ENCODE measurements at places on chromosomes 6 and 20. TPM values are rescaled to one million over a fixed set of nuclear protein-coding genes. Genes with fewer than 3 reads are reported as not detected.

DNA sequence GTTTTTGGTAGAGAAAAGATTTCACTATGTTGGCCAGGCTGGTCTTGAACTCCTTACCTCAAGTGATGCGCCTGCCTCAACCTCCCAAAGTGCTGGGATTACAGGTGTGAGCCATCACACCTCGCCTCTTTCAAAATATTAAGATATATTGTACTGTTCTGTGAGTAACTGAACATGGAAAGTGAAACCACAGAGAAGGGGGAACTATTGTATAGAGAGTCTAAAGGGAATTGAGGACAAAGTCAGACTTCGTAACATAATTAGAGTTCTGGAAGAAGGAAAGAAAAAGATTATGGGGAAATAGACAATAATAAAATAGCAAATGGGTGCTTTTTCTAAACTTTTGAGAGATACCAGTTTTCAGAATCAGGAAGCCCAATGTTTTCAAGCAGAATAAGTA lies 17.4 kb upstream of the AKAP7 start:
- no peaks in the 10 kb centered on the region for H3K36me3 ChIP-seq
- no peak overlapping the region for H3K4me3 ChIP-seq
- H3K27ac ChIP-seq, result no peak overlapping the region
- no peak for DNase-seq
- H3K27me3 ChIP-seq, result no peaks in the 10 kb centered on the region
- no peaks in the 10 kb centered on the region for H3K4me1 ChIP-seq

GRCh38 chr6:32060966-32061655 lies 22.9 kb downstream of the CYP21A2 start:
- H3K4me1 ChIP-seq, result no peaks in the 10 kb centered on the region
- H3K4me3 ChIP-seq, result no peak overlapping the region
- no peaks in the 10 kb centered on the region for H3K36me3 ChIP-seq

Gene F13A1
- not detected for total RNA-seq

DNA sequence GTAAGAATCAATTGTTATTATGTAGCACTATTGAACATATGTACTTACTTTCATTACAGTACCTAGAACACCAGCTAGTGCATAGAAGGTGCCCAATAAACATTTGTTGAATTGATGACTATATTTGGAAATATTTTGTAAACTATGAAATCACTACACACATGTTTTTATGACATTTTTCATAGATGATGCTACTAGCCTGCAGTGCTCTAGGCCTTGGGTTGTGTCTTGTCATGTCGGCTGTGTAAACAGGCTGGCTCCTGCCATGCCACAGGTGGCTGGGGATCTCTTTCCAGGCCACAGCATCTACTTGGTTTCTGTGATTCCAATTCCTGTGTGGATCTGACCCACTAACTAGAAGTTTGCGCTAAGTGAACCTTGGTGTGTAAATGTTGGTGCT lies 43.3 kb upstream of the EDN1 start:
- DNase-seq, result no peak
- H3K36me3 ChIP-seq, result no peaks in the 10 kb centered on the region
- no peak overlapping the region for H3K27ac ChIP-seq
- H3K27me3 ChIP-seq, result peaks cover 3% of the 10 kb centered on the region
- H3K4me1 ChIP-seq, result peaks cover 4% of the 10 kb centered on the region

GRCh38 chr20:717832-718231 lies 42.2 kb upstream of the SCRT2 start:
- no peaks in the 10 kb centered on the region for H3K4me1 ChIP-seq
- DNase-seq, result no peak
- peaks cover 23% of the 10 kb centered on the region for H3K27me3 ChIP-seq
- H3K4me3 ChIP-seq, result no peak overlapping the region

Gene LRP11
- total RNA-seq, result 4.6 TPM

Gene ECI2
- total RNA-seq, result 30.7 TPM

DNA sequence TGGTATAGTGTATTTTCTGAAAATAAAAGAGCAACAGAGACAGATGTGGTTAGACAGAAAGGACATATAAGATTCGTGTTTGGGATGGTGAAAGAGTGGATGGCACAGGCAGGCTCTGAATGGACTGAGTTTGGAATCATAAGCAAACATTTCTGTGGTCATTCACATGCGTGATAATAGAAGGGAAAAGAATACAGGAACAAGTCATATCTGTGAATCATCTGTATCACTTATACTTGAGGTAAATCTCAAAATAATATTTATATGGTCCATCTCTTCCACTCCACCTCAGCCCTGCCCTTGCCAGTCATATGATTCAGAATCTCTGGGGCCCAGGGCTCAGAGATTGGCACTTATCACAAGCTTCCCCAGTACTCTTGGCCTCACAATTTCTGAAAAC lies 535.1 kb downstream of the BCKDHB start:
- no peaks in the 10 kb centered on the region for H3K36me3 ChIP-seq
- H3K27me3 ChIP-seq, result no peaks in the 10 kb centered on the region
- H3K27ac ChIP-seq, result no peak overlapping the region
- H3K4me3 ChIP-seq, result no peak overlapping the region

- H3K27ac ChIP-seq, result no peak overlapping the region
- H3K4me3 ChIP-seq, result no peak overlapping the region
- no peak for DNase-seq
- H3K4me1 ChIP-seq, result no peaks in the 10 kb centered on the region
Measured at GRCh38 chr20:17733767-17734304, 34.1 kb downstream of the BANF2 start.

- H3K4me3 ChIP-seq, result no peak overlapping the region
- H3K36me3 ChIP-seq, result peaks cover 45% of the 10 kb centered on the region
- no peaks in the 10 kb centered on the region for H3K27me3 ChIP-seq
- H3K27ac ChIP-seq, result no peak overlapping the region
- peaks cover 55% of the 10 kb centered on the region for H3K4me1 ChIP-seq
Measured at GRCh38 chr20:430091-430999, 22.2 kb downstream of the RBCK1 start.

Gene RCAN2
- total RNA-seq, result 0.43 TPM

Gene CD24
- total RNA-seq, result not detected

Gene METTL24
- not detected for total RNA-seq

GRCh38 chr6:10425176-10425974 lies 10.5 kb upstream of the TFAP2A start:
- no peak overlapping the region for H3K27ac ChIP-seq
- H3K27me3 ChIP-seq, result peaks cover 81% of the 10 kb centered on the region
- H3K36me3 ChIP-seq, result no peaks in the 10 kb centered on the region
- DNase-seq, result no peak
- no peak overlapping the region for H3K4me3 ChIP-seq

DNA sequence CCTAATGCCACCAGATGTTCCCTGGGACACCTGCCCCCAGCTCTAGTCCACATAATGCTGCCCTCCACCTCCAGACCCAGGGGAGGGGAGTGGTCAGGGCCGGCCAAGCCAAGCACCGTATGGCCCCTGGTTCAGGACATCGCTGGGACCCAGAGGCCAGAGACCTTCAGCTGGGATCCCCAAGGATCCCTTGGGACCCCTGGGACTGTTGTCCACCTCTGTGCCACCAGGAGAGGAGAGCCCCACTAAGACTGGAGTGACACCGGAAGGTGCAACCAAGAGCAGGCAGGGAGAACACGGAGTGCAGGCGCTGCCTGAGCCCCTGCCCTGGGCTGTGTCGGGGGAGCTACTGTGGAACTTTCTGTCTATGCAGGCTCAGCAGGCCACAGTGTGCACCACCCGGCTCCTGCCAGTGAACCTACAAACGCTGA lies 43.6 kb downstream of the CTCFL start:
- H3K36me3 ChIP-seq, result no peaks in the 10 kb centered on the region
- H3K27ac ChIP-seq, result peak overlapping the region; percentile 18
- H3K4me1 ChIP-seq, result peaks cover 25% of the 10 kb centered on the region
- peak; percentile 23 for DNase-seq
- H3K27me3 ChIP-seq, result no peaks in the 10 kb centered on the region

DNA sequence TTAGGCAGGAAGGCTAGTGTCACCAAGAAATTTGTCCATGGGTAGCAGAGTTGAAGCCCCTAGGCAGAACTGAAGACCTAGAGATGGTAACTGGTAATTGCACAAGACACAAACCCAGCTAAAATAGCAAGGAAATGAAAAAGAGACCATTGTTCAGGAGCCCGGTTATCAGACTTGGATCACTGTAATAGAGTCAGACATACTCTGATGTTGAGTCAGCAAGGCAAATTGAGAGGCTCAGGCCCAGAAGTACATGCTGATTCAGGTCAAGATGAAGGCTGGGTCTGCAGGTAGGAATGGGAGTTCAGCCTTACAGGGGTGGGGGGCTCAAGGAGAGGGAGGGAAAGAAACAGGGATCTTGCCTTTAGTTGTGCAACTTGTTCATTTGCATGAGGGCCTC lies 6.5 kb upstream of the TMEM242 start:
- peaks cover 32% of the 10 kb centered on the region for H3K27me3 ChIP-seq
- DNase-seq, result no peak
- H3K4me1 ChIP-seq, result peaks cover 5% of the 10 kb centered on the region
- H3K27ac ChIP-seq, result no peak overlapping the region

DNA sequence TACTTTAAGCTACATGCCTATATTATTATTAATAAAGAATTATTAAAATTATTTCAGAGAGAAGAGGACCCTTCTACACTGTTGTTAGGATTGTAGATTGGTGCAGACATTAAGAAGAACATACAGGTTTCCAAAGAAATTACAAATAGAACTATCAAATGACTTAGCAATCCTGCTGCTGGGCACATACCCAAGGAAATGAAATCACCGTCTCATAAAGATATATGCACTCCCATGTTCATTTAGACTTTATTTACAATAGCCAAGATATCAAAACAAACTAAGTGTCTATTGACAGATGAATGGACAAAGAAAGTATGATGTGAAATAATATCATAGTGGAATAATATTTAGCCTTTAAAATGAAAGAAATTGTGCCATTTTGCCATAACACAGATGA lies 687.7 kb upstream of the POU3F2 start:
- H3K27ac ChIP-seq, result no peak overlapping the region
- H3K27me3 ChIP-seq, result no peaks in the 10 kb centered on the region
- H3K4me1 ChIP-seq, result no peaks in the 10 kb centered on the region
- no peaks in the 10 kb centered on the region for H3K36me3 ChIP-seq
- H3K4me3 ChIP-seq, result no peak overlapping the region
- DNase-seq, result no peak

Gene RNF8
- total RNA-seq, result 18.6 TPM

- peaks cover 72% of the 10 kb centered on the region for H3K27me3 ChIP-seq
- DNase-seq, result no peak
- H3K27ac ChIP-seq, result no peak overlapping the region
- H3K4me3 ChIP-seq, result no peak overlapping the region
- peaks cover 9% of the 10 kb centered on the region for H3K4me1 ChIP-seq
- H3K36me3 ChIP-seq, result no peaks in the 10 kb centered on the region
Measured at GRCh38 chr6:166007349-166008263, 160.0 kb downstream of the TBXT start.

GRCh38 chr20:25269833-25270170 lies 21.9 kb downstream of the PYGB start:
- H3K4me3 ChIP-seq, result no peak overlapping the region
- no peak for DNase-seq
- no peak overlapping the region for H3K27ac ChIP-seq

- no peaks in the 10 kb centered on the region for H3K27me3 ChIP-seq
- H3K4me3 ChIP-seq, result no peak overlapping the region
- no peaks in the 10 kb centered on the region for H3K36me3 ChIP-seq
- peaks cover 13% of the 10 kb centered on the region for H3K4me1 ChIP-seq
Measured at GRCh38 chr6:126302191-126302590, 37.7 kb upstream of the CENPW start.

- H3K27me3 ChIP-seq, result no peaks in the 10 kb centered on the region
- no peak overlapping the region for H3K4me3 ChIP-seq
- no peak for DNase-seq
- H3K27ac ChIP-seq, result no peak overlapping the region
Measured at GRCh38 chr20:62309947-62310756, 7.4 kb downstream of the ADRM1 start.

Gene JPH2
- total RNA-seq, result not detected

Gene ZKSCAN3
- 1.3 TPM for total RNA-seq

Gene RIPOR2
- 116 TPM for total RNA-seq

DNA sequence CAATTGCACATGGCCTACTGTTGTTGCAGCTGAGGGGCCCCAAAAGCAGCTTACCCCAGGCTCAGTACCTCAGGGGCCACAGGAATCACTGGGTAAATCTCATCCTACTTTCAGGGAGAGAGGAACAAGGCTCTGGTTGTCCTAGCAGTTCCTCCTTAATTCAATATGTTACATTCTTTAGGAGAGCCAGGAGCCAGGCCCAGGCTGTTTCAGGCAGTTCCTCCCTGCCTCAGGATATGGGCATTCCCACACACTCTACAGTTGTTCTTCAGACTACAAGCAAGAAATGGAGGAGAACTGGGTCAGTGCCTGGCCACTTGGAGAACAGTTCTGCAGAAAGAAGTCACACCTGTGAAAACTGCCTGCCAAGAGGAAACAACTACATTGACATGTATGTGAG lies 9.6 kb upstream of the BTN3A2 start:
- no peaks in the 10 kb centered on the region for H3K36me3 ChIP-seq
- no peak overlapping the region for H3K27ac ChIP-seq

Gene SYCP2
- total RNA-seq, result 1.2 TPM

Gene DOK5
- 4.3 TPM for total RNA-seq

DNA sequence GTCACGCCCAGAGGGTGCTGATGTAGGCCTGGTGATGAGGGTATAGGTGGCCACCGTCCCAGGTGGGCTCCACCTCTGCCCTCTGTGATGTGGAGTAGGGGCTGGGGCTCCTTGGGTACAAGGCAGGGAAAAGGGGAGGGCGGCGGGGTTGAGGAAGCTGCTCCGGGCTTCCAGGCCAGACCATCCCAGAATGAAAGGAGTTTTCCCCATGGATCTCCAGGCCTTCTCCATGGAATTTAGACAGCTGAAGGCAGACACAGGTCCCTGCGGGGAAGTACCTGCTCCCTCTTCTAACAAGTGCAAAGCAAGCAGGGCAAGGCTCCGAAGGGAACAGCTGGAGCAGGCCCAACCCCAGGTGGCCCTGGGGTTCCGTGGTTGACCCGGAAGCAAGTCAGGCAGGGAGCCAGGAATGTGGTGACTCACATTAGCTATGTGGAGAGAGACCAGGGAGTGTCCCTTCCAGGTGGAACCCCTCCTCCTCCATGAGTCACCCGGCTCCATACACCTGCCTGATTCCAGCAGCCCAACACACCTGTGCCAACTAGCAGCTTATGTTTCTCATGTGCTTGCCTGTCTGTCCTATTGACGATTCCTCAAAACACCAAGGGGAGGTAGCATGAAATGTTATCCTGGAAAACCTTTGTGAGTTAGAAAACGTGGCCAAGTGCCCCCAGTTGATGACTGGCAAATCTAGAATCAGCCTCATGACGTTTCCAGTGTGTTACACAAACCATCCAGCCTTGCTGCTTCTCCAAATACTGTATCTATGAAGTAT lies 59.7 kb upstream of the SNX9 start:
- H3K4me3 ChIP-seq, result no peak overlapping the region
- H3K27ac ChIP-seq, result peak overlapping the region; percentile 91
- H3K4me1 ChIP-seq, result peaks cover 87% of the 10 kb centered on the region
- H3K27me3 ChIP-seq, result no peaks in the 10 kb centered on the region
- peak; percentile 81 for DNase-seq
- H3K36me3 ChIP-seq, result no peaks in the 10 kb centered on the region

Data from activated naive CD4-positive, alpha-beta T cell treated with anti-CD3 and anti-CD28 coated beads for 36 hours (primary cell).